Non-pigmented ciliary epithelial cell (primary cell): ENCODE measurements at places on chromosomes 2 and 18.
A peak's percentile ranks its signal among the peaks of the same experiment; 100 is the strongest.

GRCh38 chr2:27255660-27256059 lies 7.2 kb downstream of the SLC30A3 start:
- no peak for DNase-seq

DNA sequence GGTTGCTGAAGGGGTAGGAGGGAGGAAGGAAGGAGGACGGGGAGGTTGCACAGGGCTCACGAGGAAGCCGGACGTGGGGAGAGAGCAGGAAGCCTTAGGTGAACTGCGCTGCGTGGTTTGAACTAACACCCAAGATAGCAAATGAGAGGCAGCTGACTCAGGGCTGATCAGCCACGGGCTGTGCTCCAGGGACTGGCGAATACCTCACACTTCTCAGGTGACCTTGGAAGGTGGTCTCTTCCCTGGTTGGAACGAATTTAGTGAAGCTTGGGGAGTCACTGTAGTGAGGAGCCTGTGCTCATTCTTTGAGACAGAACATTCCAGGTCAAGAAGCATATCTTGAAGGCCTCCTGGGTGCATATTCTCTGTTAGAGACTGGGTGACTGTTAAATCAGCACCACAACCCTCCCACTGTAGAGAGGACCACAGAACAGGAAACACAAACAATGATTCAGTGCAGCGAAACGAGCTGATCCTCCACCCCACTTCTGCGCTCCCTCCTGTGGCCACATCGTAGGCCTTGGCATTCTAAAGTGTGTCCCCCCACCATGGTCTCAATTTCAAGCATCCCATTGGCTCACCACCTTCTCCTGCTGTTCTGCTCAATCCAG lies 33.8 kb downstream of the TOGARAM2 start:
- peak; percentile 59 for DNase-seq

GRCh38 chr2:45973426-45973825 lies 322.0 kb downstream of the PRKCE start:
- DNase-seq: no peak

DNA sequence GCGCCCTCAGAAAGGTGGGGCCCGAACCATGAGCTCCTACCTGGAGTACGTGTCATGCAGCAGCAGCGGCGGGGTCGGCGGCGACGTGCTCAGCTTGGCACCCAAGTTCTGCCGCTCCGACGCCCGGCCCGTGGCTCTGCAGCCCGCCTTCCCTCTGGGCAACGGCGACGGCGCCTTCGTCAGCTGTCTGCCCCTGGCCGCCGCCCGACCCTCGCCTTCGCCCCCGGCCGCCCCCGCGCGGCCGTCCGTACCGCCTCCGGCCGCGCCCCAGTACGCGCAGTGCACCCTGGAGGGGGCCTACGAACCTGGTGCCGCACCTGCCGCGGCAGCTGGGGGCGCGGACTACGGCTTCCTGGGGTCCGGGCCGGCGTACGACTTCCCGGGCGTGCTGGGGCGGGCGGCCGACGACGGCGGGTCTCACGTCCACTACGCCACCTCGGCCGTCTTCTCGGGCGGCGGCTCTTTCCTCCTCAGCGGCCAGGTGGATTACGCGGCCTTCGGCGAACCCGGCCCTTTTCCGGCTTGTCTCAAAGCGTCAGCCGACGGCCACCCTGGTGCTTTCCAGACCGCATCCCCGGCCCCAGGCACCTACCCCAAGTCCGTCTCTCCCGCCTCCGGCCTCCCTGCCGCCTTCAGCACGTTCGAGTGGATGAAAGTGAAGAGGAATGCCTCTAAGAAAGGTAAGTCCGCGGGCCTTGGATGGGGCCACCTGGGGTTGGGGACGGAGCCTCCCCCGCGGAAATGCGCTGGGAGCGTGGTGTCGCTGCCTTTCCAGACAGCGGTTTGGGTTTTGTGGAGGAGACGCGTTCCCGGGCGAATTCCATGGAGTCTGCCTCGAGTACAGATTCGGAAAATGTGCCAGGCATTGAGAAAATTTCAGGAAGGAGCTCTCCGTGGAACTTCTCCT lies 559 bp downstream of the HOXD1 start:
- DNase-seq: no peak

DNA sequence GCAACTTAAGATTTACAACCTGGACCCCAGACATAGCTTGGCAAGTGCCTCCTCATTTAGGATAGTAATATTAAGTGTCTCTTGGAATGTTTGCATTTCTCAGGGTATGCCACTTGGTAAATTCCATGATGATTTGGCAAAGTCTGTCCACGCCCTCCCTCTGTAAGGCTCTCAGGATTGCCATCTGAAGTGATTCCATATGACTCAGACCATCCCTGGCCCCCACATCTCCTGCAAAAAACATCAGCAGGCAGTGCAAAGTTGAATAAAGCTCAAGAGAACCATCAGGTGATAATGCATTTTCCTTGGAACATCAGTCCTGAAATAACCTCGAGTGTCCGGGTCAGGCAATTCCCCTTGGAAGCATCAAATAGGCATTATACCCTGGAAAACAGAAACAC lies 27.1 kb upstream of the PIEZO2 start:
- no peak for DNase-seq

DNA sequence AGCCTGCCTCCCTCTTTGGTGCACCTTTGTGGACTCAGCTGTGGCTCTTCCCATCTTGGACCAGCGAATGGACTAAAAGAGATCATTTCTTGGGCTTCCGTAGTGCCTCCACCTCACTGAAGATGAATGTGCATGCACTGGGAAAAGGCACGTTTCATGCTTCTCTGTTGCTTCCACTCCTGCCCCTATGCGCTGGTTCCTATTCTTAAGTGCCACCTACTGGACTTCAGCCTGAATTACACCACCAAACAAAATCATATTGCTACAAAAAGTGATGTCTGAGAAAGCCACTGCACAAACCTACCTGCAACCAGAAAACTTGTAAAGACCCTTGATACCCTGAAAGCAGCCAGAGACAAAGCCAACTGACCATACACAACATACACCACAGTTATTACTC lies 695.6 kb downstream of the TSN start:
- no peak for DNase-seq

DNA sequence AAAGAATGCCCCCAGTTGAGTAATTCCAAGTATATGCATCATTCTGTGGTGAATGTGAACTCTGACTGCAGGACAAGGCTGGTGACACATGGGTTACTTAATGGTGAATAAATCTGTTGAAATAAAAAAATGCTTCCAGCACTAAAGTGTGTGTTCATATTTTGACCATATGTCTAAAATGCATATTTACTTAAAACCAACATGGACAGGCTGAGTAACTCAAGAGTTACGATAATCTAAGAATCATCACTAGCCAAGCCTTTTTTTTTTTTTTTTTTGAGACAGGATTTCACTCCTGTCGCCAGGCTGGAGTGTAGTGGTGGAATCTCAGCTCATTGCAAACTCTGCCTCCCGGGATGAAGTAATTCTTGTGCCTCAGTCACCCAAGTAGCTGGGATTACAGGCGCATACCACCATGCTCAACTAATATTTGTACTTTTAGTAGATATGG lies 47.1 kb upstream of the CCBE1 start:
- DNase-seq: peak; percentile 86

DNA sequence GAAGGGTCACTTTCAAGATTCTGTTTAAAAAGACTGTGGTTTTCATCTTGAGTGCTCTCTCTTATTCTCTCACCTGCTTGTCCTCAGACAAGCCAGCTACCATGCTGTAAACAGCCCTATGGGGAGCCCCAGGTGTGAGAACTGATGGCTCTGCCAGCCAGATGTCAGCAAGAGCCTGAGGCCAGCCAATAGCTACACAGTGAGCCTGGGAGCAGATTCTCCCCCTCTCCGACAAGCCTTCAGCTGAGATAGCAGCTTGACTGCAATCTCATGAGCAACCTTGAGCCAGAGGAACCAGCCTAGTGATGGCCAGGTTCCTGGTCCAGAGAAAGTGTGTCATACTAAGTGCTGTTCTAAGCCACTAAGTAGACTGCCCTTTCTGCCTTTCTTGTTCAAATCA lies 272.1 kb downstream of the NAPG start:
- DNase-seq: no peak

GRCh38 chr2:182818501-182818900 lies 47.9 kb downstream of the FRZB start:
- no peak for DNase-seq

GRCh38 chr2:153106802-153107477 lies 371.6 kb downstream of the RPRM start:
- DNase-seq: no peak

GRCh38 chr2:221817052-221817451 lies 244.9 kb upstream of the EPHA4 start:
- no peak for DNase-seq

GRCh38 chr18:75156831-75157230 lies 52.1 kb downstream of the PTGR3 start:
- no peak for DNase-seq

GRCh38 chr2:25190536-25190935 lies 22.2 kb upstream of the POMC start:
- no peak for DNase-seq

DNA sequence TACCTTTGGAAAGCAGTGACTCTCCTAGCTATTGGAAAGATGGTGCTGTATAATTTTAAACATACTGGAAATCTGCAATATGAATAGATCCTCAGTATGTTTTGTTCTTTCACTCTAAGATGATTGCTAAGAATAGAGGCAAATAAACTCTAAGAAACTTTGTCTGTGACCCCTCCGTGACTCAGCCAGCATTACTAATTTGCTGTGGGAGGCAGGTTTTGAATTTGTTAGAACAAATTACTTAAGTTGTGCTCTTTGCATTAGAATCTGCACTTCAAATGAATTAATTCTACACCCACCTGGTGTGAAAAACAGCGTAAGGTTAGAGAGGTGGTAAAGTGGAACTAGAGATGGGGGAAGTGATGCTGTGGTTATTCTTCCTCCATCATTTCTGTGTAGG lies 142.2 kb downstream of the RAPGEF4 start:
- DNase-seq: no peak

GRCh38 chr2:214839464-214839863 lies 30.0 kb upstream of the BARD1 start:
- no peak for DNase-seq

GRCh38 chr2:118016911-118017310 lies 3.0 kb upstream of the CCDC93 start:
- DNase-seq: no peak

DNA sequence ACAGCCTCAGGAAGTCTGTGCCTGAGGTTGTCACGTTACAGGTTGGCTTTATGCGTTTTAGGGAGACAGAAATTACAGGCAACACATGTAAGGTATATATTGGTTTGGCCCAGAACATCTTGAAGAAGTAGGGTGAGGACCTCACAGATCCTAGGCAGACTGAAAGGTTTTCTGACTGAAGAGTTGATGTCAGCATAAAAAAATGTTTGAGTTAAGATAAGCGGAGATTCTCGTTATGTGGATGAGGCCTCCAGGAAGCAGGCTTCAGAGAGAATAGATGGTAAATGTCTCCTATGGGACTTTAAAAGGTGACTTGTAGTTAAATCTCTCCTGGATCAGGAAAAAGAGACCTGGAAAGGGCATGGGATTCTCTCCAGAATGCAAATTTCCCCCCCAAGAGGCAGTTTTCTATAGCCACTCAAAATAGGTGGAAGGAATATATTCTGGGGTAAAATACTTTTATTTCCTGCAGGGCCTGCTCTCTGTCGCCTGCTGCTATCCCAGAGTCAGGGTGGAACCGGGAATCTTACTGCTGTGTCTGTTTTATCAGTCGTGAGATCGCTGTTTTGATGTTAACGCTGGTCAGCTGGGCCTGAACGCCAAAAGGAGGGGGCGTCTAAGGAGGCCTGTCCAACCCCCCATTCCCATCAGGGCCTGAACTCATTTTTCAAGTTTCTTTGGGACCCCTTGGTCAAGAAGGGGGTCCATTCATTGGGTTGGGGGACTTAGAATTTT lies 171.1 kb downstream of the HDAC4 start:
- no peak for DNase-seq

- DNase-seq: no peak
These were observed 22.8 kb downstream of the CCNYL1 start for GRCh38 chr2:207734264-207734635.

DNA sequence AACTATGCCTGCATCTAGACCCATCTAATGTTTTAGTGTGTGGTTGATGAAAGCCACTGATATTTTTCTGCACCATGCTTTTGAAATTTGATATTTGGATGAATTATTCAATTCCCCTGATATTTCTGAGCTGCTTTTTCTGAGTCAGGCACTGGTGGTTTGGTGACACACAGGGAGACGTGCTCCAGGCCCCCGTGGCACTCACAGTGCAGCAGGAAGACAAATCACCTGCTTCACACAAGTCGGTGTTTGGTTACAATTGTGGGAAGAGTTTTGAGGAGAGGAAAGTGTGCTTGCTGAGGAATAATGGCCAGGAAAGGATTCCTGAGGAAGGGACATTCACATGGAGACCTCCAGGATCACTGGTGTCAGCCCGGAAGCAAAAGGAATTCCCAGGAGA lies 179.7 kb downstream of the ACKR3 start:
- DNase-seq: no peak

DNA sequence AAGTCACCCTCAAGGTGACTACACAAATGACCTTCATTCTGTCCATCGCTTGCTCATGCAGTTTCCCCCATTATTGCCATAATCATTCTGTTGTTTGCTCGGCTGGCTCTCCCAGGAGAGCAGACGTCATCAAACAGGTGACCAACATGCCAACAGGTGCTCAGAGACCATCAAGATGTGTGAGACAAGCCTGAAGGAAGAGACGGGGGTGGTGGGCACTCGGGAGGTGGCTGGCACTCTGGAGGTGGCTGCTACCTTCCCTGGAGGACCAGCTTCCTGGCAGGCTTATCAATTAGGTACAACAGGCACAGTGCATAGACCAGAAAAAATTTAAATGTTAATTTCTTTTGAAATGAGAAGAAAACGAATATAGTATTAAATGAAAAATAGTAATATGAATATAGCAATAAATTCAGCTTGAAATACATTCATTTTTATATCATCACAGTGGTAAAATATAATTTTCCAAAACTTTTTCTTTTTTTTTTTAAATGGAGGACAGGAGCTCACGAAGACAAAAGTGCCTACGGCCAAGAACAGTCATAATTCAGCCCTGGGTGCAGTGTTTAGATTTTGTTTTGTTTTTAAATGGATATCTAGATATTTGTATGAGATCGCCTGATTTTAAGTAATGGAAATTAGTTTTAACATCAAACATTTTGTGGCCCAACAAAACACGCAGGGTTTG lies 16.9 kb upstream of the HAAO start:
- DNase-seq: no peak

DNA sequence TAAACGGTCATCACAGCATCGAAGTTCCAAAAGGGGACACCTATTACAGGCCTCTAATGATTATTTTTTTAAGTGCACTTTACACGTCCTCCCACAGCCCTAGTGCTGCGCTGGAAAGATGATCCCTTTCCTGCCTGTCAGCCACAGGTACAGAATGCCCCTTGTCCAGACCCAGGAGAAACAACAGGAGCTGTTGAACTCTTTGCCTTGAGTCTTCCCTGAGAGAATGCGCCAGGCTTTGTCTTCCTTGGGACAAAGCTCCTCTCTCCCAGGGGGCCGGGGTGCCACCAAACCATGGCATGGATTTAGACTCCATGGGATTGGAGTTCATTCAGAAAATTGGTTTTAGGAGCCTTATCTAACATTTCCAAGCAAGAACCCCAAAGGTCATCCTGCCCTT lies 319.0 kb upstream of the SOX11 start:
- DNase-seq: no peak

GRCh38 chr2:64273524-64274398 lies 129.5 kb upstream of the PELI1 start:
- DNase-seq: peak; percentile 63

GRCh38 chr2:88396209-88396608 lies 56.3 kb downstream of the FOXI3 start:
- DNase-seq: no peak

GRCh38 chr2:136490100-136490499 lies 275.2 kb upstream of the THSD7B start:
- DNase-seq: no peak

GRCh38 chr2:41197781-41198180 lies 745.9 kb upstream of the SLC8A1 start:
- no peak for DNase-seq

- no peak for DNase-seq
These were observed 43.0 kb downstream of the CYP1B1 start for GRCh38 chr2:38032946-38033345.
